ENCODE measurements at places on chromosomes 6 and 20.

DNA sequence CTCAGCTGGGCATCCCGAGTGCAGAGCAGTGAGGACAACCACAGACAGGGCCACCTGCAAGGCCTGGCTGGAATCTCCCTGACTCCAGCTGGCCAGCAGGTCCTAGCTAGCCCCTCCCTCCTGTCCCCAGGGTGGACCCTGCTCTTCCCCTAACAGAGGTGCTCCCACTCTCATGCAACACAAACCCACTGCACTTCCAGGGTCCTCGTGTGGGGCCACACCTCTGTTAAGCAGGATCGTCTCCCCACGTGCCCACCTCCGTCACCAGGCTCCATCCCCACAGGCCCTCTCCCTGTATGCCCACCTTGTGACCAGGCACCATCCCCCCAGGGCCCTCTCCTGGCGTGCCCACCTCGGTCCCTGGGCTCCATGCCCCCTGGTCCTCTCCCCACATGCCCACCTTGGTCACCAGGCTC is 17.3 kb downstream of the TAF4 start:
- no peak for DNase-seq

GRCh38 chr20:41068806-41069205 is 40.2 kb downstream of the TOP1 start:
- no peak for DNase-seq

DNA sequence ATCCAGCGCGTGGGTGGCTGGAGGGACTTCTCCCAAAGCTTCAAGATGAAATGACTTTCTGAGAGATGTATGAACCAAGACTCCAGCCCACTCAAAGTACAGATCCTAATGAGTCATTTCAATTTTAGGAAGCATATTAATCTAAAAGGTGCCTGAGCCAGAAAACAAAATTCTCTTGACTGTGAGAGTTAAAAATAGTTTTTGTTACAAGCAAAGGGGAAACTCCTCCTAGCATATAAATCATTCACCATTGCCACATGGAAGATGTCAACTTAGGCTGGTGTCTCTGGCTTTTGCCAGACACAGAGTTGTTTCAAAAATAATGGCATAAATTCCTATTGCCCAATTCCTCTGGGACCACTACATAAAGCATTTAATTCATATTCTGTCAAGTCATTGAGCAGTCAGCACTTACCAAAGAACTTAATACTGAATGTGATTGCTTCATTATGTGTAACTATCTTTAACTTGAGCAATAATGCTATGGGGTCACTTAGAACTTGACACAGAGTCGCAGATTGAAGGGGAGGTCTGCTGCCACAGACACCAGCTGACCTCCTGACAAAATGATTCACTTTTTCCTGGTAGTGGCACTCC is 280.6 kb downstream of the SLC35F1 start:
- DNase-seq, result peak; percentile 7

DNA sequence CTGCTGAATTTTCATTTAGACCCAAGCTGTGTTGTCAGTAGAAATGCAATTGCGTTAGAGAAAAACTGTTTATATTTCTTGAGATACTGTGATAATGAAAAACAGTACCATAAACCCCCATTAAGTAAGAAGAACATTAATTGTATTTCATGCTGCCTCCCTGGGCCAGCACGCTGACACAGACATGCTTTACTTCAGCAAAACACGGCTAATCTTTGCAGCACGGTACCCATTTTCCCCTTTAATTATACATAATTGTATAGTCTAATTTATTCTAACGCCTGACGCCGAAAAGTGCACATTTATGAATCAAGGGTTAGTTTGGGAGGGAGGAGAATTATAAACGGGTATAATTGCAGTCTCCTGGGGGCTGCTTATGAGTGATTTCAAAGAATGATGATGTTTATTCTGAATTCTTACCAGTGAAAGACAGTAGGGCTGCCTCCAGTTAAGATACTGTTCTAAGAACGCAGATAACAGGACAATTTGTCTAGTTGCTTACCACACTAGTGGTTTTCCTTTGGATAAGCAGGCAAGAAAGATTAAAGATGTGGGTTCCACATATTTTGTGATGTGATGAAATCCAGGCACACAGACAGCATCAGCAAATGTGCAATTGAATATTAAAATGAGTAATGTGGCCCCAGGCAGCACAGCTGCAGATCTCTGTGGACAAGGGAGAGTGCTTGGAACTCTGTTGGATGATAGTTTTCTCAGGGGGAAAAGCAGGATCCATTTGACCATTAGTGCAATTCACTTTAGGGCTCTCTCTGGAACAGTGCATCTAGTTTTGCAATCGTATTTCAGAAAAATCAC is 4.7 kb upstream of the SULF2 start:
- DNase-seq, result no peak

DNA sequence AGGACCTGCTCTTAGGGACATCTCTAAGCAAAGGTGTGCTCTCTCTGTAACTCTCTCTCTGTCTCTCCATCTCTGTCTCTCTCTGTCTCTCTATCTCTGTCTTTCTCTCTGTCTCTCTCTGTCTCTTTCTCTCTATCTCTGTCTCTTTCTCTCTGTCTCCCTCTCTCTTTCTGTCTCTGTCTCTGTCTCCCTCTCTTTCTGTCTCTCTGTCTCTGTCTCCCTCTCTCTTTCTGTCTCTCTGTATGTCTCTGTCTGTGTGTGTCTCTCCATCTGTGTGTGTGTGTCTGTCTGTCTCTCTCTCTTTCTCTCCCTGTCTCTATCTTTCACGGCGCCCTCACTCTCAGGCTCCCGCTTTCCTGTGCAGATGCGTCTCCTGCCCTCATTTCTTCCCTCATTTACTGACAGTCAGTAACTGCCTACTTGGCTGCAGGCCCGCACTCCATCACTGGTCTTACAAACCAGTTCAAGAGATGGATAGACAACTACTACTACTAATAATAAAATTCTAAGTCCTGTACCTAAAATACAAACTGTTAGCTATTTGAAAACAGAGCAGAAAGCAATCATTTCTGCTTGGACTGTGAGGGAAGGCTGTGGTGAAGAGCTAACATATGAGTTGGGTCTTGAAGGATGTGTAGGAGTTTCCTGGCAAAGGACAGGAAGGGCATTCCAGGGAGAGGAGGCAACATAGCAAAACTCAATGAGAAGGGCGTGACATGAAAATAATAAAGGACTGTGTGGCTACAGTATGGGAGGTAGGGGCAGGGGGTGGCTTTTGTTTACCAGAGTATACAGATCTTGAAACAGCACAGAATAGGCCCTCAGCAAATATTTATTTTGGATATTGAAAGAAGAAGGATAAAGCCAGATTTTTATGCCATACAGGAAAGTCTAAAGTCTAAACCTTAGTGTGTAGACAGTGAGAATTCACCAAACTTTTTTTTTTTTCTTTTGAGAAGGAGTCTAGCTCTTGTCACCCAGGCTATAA is 67.8 kb upstream of the TAB2 start:
- no peak for DNase-seq

DNA sequence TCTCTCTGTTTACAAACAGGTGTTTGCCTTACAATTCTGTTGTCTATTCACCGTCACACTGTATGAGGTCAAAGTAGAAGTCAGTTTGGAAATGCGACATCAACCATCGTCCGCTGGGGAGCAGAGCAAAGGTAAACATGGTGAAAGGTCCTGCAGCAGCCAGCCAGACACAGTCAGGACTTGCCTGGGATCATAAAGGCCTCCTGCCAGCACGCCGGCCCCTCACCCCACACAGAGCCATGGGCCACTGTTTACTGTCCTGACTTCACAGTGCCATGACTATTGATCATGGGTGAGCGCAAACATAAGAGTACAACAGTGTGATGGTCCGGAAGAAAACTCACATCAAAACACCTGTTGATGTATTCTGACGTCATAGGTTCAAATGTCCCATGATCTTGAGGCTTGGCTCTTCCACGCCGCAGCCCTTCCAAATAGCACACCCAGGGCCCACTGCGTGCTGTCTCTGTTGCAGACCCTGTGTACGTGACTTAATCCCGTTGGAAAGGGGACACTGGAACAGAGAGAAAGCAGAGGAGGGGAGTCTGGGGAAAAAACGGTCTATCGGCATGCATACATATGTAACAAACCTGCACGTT is 16.9 kb upstream of the PPP1R3G start:
- DNase-seq, result no peak

GRCh38 chr20:60087563-60088105 is 129.4 kb downstream of the CDH26 start:
- no peak for DNase-seq

GRCh38 chr6:97701801-97702200 is 418.8 kb upstream of the MMS22L start:
- no peak for DNase-seq

GRCh38 chr6:144753023-144753705 is 468.0 kb downstream of the UTRN start:
- DNase-seq, result no peak

DNA sequence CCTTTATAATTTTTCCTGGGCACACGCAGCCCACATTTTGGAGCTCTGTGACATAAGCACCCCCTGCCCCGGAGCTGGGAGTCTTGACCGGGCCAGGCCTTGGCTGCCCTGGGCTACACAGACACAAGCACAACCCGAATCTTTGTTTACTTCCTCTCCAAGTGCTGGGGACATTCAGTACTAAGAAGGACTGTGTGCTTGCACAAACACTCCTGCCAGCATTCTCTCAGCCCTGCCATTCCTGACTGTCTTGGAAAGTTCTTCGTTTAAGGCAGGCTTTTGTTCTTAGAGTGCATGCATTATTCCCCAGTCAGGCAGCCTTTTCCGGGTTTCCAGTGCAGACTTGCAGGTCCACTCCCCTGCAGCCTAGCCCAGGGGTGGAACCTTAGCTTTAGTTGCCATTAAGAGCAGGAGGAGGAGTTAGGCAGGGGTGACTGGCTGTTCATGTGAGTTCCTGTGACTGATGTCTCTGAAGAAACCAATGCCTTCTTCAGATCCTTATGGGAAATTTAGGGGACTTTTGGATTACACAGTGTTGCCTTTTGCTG is 28.6 kb downstream of the FOXO3 start:
- peak; percentile 30 for DNase-seq

DNA sequence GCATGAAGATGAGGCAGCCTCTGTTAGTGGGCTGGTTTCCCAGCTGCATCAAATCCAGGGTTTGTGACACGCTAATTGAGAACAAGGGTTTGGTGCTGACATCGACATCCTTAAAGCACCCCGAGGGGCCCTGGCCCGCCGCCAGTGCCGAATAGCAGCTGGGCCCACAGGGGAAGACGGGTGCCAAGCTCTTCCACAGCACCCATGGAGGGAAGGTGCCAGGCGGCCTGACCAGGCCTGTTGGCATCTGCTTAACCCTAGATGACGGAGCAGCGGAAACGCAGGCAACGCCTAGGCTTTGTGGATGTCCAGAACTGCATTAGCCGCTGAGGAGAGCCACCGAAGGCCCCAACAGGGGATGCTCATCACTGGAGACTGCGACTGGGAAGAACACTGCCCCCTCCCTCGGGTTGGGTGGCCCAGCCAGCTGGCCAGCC is 16.0 kb downstream of the UQCC2 start:
- peak; percentile 65 for DNase-seq
